ENCODE measurements at places on chromosomes 2 and 18.

DNA sequence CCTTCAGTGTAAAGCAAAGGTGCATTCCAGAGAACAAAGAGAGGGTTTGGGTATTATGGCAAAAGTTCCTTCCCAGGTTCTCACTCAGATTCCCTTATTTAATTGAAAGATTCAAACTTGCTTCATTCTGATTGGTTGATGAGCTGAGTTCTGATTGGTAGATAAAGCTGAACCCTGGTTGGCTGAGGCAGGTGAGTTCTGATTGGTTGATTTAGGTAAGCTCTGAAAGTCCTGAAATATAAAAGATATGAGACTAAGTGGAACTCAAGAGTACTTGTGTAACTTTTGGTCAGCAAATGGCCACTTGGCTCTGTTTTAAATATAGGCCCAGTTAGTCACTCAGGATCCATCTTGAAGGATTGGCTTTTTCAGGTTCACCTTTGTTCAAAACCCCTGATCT, 99.8 kb upstream of the FBXO11 start:
- DNase-seq, result no peak

DNA sequence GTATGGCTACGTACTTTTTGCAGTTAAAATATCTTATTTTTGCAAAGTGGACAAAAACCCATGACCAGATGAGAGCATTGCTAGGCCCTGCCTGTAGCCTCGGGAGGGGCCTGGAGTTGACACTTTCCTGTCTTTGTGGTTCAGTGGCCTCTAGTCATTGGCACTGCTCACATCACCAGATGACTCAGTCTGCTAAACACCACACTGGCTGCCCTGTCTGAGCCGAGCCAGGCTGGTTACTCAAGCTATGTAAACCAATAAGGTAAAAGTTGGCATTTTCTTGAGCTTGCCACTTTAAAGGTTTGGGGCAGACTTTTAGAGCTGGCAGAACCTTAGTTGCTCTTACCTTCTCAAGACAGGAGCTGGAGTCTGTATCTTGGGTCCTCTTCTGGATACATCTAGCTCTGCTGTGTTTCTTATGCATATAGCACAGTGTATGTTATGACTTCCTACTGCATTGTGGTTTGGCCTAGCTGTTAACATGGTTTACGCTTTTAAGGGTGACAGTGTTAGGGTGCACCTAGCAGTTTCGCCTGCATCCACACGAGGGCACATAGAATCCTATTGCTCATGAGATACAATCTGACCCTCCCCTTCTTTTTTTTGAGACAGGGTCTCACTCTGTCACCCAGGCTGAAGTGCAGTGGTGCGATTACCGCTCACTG, 76.4 kb downstream of the AP1S3 start:
- DNase-seq, result peak; percentile 89

DNA sequence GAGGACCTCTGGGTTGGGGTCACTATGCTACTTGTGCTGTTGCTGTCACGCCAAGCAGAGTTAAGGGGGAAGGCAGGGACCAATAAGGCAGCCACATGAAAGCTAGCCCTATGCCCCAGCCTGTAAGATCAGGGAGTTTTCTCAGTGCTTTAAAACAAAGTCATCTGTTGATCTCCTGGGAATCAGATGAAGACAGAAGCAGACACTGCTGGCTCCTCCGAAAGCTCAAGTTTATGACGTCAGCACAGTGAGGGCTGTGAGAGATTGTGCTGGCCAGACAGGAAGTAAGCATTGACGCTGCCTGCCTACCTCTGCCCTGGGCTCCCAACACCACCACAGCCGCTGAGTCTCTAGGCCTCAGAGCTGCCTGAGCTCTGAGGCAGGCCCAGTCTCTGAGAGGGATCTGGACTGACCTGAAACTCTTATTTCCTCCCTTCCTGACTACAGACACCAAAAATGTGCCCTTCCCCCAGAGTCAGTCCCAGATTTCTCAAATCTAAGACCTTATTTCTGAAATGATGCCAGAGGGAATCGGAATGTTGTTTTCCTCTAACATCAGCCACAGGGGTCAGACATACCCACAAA, 118.1 kb upstream of the EPAS1 start:
- DNase-seq, result peak; percentile 96

DNA sequence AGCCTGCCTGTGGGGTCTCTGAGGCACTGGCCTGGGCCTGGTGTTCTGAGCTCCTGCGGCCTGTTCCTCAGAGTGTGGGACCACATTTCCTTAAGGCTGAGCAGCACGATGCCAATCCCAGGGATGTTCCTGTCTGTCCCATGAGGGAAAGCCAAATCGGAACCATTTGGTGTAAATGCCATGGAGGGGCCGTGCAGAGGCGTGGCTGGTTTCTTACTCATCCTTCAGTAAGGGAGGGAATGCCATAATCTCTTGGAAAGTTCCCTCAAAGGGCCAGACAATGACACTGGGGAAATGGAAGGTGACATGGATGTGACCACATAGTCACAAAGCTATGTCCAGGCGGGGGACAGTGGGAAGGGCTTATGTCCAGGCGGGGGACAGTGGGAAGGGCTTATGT, 14.4 kb upstream of the PTMA start:
- DNase-seq, result no peak

GRCh38 chr2:216113572-216113971, 4.4 kb downstream of the XRCC5 start:
- DNase-seq, result no peak

- peak; percentile 39 for DNase-seq
Observed at GRCh38 chr2:105866216-105867185, 121.8 kb downstream of the NCK2 start.

DNA sequence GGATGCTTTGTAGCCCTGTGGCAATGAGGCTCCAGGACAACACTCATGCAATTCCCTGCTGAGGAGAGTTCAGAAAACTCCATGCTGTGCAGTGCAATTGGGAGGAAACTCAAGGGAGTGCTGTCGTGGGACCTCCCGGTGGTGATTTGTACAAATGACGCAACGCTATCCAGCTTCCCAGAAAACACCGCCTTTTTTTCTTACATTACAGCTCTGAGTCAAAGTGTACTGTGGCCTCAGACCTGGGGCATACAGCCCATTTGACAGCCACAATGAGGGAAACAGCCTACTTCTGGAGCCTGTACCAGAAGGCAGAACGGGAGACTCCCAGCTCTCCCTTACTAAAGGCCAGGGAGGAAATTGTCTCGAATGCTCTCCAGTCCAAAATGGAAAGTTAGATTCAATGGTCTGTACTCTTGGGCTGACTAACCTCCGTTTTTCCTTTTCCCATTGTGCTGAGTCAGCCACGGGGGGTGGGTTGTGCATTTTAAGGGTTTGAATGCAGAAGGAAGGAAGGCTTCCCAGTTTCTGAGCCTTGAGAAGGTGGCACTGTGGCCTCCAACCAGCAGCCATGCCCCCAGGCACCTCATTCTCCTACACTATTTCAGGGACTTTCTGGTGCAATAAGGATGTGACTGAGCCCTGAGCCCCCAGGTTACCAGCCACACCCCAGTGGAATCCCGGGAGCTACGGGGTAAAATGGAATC, 16.4 kb upstream of the CYP1B1 start:
- DNase-seq, result peak; percentile 48

- no peak for DNase-seq
Observed at GRCh38 chr18:48733643-48734253, 194.9 kb downstream of the CTIF start.

- DNase-seq, result no peak
Observed at GRCh38 chr2:44943693-44944101, 2.2 kb downstream of the SIX3 start.

DNA sequence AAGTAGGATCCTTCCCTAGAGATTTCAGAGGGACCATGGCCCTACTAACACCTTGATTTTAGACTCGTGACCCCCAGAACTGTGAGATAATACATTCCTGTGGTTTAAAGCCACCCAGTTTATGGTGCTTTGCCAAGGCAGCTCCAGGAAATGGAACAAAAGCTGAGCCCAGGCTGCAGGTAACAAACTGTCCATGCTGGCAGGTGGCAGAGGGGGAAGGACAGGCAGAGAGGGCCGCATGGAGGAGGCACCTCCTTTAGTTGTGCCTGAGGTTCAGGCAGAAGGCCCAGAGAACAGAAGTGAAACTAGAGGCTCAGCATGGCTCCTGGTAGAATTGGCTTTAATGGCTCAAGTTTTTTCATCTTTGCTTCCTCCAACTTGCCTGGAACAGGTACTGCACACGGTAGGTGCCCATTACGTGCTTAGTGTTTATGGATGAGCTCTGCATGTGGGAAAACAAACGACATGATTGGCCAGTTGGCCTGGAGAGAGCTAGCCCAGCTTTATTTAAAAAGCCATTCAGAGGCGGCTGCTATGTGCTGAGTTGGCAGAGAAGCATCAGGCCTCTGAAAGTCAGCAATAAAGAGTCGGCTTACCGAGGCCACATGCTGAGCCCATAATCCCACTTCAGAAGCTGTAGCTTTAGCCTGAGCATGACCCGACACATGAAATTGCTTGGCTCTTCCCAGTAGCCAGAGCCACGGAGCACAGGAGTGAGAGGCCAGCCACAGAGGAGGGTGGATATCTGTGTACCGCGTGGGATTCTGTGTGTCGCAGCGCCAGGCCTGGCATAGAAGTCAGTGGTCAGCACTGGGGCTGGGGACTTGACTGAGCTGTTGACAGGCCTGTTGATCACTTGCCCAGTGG, 36.5 kb downstream of the HS1BP3 start:
- DNase-seq, result no peak

DNA sequence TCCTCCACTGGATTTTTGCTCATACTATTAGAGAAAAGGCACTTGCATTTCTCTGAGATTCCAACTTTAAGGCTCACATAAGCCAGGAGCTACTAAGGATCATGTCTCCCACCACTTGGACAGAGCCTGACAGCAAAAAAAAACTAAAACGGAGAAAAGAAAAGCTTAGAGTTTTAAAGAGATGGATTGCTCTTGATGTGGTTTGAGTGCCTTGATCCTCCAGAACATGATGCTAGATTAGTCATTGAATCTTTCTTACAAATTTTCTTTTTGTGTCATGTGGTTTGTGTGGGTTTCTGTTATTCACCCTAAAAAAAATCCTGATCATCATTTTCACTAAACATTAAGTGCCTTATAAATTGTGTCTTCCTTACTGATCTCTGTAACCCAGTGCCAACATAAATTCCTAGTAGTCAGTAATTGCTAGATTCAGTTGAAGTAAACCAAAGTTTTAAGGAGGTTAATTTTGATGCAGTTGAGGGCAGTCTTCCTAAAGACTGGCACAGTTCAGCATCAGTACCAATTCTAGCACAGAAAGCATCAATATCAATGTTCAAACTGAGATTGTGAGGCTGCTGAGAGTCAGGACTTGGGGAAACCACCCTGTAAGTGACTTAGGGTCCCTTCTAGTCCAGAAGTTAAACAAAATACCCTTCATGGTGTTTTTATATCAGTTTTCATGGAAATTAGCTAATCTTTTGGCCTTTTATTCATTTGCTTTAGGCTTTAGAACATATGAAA, 206.3 kb downstream of the RAD51AP2 start:
- DNase-seq, result no peak

- no peak for DNase-seq
Observed at GRCh38 chr2:73426176-73426575, 40.5 kb downstream of the ALMS1 start.

DNA sequence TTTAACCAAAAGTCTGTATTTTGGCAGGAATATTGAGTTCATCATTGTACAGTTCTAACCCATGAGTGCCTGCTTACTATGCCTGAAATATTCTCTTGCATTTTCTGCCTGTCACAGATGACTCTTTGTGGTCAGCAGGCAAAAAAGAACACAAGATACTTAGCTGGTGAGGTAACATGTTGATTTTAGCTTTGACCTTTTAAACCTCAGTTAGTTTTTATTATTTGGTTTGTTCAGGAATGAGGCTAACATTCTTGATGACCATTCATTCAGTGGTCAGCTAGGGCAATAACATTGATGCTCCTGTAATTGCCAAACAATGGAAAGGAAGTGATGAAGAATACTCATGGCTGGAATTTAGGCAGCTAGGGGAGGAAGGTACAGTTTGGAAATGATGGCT, 491.2 kb downstream of the PIK3C3 start:
- DNase-seq, result no peak

DNA sequence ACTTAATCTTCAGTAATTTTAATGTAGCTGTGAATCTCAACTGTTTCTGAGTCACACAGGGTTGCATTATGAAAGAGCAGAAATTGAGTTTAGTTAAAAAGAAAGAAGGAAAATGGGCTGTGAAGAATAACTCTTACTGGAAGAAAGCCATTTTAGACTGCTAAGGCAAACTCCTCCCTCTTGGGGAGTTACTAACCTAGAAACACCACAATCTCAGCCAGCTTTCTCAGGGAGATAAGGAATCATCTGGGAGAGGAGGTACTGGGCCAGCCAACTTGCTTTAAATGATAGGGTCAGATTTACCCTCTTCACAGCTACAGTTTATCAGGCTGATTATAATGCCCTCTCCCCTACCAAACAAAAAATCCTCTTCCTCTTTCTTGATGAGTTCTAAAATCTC, 119.5 kb downstream of the CCDC148 start:
- DNase-seq, result no peak

DNA sequence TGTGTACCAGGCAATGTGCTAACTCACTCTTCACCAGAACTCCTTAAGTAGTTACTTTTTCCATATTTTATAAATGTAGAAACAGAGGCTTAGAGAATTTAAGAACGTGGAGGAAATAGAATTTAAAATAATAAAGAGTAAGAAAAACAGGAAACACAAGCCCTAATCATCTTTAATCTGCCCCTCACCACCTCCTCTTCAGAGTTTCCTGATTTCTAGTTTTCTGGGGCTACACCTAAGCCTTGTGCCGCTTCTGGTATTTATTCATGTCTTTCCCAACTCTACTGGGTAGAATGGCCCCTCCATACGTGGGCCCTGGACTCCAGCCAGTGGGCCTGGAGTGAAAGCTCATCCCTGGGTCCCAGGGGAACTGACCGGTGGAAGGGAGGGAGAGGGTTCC, 85.4 kb downstream of the RTN4 start:
- DNase-seq, result no peak

DNA sequence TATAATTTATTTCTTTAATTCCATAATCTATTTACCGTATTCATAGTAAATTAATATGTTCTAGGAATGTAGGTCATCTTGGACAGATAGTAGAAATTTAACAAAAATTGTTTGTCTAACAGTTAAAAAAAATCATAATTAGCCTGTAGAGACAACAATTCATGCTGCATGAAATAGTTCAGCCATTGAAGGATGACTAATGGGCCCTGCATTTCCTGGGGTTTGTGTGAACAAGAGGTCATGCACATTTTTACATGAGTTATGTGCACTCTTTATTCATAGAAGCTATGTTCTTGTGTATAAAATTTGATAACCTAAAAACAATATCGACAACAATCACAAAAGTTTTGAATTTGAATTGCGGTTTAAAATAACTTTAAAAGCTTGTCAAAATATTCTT, 1663.6 kb downstream of the SUCLG1 start:
- DNase-seq, result peak; percentile 78
